ENCODE measurements at places on chromosomes 5 and 9. TPM values are rescaled to one million over a fixed set of nuclear protein-coding genes. Genes with fewer than 3 reads are reported as not detected.

The AMBP gene
- not detected for polyA plus RNA-seq

The RUSC2 gene
- polyA plus RNA-seq: 3.3 TPM

The LCN9 gene
- not detected for polyA plus RNA-seq

The CDHR2 gene
- polyA plus RNA-seq: 1.4 TPM

The CER1 gene
- not detected for polyA plus RNA-seq

The TAF11L12 gene
- polyA plus RNA-seq: not detected

The ZDHHC11 gene
- 3.3 TPM for polyA plus RNA-seq

The QSOX2 gene
- 4.1 TPM for polyA plus RNA-seq

All from Purkinje cell (primary cell).